D721Med (cell line): ENCODE measurements at places on chromosomes 12 and 14.

- no peak for DNase-seq
Measured at GRCh38 chr12:112677050-112677765, 114.3 kb upstream of the RPH3A start.

GRCh38 chr14:41570415-41571155 lies 36.1 kb upstream of the LRFN5 start:
- DNase-seq, result no peak

GRCh38 chr14:98161356-98161755 lies 1110.6 kb downstream of the BCL11B start:
- DNase-seq, result no peak

DNA sequence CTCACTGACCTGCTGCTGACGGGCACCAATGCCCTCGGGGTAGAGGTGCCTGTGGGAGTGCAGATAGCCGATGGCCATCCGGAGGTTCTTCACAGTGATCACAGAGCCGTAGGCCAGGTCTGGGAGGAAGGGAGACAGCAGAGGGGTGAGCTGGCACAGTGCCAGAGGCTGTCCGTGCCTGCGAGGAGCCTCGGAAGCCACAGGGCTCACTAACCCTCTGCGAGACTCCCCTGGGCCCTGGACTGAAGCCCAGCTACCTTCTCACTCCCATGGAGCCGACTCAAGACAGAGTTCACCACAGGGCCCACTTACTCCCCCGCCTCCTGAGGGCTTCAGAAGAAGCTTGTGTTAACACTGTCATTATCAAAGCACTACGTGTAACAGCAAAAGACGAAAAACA lies 24.5 kb downstream of the POMT2 start:
- DNase-seq, result no peak

DNA sequence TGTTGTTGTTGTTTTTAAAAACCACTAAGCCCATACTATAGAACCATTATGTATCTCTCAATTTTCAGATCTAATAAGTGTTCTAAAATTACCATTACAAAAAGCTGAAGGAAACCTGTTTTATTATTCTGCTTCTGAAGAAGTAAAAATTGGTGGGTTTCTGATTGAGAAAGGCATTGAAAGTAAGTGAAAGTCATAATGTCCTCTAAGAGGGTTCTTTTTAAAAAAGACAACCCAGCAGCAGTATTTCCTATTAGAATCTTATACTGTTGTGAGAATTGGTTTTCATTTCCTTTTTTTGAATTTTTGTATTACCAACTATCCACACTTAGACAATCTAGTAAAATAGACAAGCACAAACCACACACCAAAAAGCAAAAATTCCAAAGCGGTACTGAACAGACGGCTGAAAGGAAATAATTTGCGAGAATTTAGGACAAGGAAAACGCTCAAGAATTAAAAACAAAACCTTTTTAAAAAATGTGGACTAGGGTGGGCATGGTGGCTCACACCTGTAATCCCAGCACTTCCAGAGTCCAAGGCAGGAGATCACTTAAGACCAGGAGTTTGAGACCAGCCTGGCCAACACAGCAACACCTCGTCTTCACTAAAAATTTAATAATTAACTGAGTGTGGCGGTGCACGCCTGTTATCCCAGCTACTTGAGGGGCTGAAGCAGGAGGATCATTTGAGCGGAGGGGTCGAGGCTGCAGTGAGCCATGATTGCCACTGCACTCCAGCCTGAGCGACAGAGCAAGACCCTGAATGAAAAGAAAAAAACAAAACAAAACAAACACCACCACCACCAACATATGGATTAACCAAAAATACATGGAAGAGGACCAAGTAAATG lies 66.7 kb upstream of the AP4S1 start:
- no peak for DNase-seq

GRCh38 chr12:45336762-45337596 lies 121.1 kb downstream of the ANO6 start:
- DNase-seq, result no peak

GRCh38 chr12:58541300-58541690 lies 379.0 kb downstream of the LRIG3 start:
- DNase-seq, result no peak

DNA sequence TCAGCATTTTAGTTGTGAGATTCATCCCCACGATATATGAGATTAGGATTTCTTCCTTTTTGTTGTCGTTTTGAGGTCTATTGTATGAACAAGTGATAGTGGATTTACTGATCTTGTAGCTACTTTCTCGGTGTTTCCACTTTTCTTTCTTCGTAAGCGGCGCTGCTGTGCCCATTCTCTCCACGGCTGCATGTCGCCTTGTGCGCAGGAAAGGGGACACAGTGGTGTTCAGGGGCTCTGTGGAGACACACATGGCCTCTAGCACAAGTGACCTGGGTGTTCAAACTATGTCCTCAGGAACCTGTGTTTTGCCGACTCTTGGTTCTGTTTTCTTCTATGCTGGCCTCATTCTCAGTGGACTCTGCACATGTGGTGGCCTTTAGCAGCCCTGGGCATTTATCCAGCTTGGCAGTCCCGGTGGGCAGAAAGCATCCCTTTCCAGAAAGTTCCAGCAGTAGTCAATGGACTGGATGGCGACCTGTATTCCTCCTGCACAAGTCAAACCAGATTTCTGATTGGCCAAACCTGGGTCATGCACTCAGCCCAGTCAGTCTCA lies 18.7 kb downstream of the CKAP4 start:
- DNase-seq, result no peak

- no peak for DNase-seq
Measured at GRCh38 chr14:21825149-21825743, 151.6 kb upstream of the OR4E1 start.

DNA sequence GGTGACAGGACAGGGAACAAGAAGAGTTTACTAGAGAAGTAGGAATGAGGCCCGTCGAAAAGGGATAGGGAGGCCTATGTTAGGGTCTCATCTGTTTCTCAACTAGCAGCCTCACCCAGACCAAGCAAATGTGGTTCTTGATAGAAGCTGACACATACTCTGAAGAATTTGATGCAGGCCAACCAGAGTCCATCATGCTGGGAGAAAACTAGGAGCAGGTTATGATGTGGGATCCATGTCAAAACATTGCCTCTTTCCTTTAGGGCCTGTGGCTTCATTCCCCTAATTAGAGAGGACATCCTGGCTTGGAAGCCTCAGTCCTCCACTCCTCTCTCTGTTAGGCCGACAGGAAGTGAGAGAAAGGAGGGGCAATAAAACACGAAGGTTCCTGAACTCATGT lies 122.8 kb downstream of the NTF3 start:
- DNase-seq, result no peak

GRCh38 chr14:54085232-54085761 lies 128.7 kb upstream of the BMP4 start:
- no peak for DNase-seq

GRCh38 chr14:54688229-54688628 lies 121.3 kb downstream of the SAMD4A start:
- DNase-seq, result no peak

DNA sequence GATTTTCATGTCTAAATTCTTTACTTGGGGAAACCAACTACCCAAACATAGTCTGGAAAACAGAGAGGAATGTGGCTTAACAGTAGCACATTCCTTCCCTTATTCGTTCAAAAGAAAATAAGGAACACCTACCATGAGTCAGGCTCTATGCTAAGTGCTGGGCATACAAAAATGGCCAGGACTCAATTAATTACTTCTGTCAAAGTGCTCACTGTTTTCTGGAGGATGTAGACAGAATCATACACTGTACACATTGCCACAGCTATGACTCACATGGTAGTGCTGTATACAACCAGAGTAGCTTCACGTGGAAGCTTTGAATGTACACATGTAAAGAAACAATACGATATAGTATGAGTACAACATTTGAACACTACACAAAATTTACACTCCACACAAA lies 50.1 kb downstream of the SLC25A21 start:
- DNase-seq, result no peak

- no peak for DNase-seq
Measured at GRCh38 chr12:104323899-104324298, 20.4 kb downstream of the EID3 start.

DNA sequence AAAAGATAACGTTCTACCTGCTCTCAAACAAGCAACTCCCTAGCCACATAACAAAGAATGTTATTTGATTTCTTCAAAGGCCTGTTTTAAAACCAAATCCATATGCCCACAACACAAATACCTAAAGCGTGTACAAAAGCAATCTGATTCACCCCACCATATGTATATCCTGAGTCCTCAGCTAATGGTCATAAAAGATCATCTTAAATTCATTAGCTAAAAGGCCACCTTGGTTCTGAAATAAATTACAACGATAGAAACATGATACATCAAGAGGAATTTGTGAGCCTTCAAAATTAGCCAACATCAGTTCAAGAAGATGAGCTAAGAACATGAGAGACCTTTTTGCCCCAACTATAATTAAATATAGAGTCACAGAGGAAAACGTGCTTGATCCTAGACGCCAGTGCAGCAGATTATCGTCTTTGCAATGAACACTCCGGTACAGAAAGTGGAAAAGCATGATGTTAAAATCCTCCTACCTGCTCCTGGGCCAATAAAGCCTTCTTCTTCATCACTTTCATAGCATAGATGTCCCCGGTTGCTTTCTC lies 20.0 kb downstream of the CIT start:
- DNase-seq, result no peak

DNA sequence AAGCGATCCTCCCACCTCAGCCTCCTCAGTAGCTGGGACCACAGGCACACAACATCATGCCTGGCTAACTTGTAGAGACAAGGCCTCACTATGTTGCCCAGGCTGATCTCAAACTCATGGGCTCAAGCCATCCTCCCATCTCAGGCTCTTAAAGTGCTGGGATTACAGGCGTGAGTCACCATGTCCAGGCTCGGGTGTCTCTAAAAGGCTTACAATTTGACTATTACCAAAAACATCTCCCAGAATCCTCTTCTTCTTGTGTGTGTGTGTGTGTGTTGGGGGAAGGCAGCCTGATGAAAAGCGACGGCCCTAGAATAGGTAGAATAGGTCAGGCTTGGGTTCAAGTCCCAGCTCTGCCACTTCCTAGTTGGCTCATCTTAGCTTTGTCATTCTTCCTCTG lies 16.8 kb downstream of the MSI1 start:
- DNase-seq, result no peak

DNA sequence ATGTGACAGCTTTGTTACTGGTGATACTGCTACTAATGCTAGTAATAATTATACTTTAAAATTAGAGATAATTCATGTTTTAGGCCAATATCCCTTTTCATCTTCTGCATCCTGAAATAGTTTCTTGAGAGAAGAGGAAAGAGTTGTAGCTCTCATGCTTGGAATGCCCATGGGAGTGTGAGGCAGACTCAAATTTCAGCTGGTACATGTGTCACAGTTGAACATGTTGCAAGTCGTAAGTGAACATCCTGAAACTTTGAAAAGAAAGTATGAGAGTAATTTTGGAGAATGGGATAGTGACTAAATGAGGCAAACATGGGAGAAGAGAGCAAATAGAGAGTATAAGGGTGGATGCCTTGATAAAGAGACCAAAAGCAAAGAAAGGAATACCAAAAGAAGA lies 168.0 kb downstream of the TMTC3 start:
- DNase-seq, result no peak

DNA sequence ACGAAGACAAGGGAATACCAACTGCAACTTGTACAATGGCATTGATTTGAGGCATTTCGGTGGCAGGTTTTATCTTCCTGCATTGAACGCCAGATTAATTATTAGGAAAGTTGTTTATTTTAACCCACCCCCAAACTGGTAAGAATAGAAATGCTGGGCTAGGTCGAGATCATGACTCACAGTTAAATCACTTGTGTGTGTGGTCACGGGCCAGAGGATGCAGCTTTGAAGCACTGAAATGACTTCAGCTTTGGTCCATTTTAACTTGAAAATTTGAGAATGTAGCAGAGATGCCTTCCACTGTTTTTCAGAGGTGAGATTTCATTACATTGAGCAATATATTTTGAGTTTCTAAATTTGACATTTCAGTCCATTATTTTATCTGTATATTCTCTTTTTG lies 23.6 kb upstream of the KCNH3 start:
- no peak for DNase-seq

DNA sequence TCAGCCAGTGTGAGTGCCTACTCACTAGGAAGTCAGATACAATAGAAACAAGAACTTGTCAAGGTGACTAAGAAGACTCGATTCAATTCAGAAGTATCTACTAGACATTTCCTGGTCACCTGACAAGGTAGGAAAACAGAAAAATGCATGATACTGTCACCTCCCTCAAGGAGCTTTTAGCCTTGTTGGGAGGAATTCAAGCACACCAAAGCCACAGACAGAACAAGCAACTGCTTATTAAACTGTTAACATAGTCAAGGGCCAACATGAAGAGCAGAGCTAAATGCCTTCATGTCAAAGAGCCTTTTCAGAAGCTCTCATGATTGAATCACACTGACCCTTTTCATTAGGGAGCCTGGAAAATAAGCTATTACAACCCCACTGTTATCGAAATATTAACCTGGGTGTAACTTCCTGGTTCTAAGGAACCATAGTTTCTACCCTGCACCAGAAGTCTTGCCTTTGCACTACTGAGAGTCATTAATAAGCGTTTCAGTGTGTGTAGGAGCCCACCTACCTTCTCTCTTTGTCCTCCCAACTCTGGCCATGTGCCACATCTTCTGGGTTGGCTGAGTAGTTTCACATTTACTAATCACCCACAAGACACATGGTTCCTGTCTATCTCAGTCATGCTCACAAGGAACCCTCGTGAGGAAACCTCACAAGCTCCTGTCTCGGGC lies 31.0 kb upstream of the LGALS3 start:
- no peak for DNase-seq

DNA sequence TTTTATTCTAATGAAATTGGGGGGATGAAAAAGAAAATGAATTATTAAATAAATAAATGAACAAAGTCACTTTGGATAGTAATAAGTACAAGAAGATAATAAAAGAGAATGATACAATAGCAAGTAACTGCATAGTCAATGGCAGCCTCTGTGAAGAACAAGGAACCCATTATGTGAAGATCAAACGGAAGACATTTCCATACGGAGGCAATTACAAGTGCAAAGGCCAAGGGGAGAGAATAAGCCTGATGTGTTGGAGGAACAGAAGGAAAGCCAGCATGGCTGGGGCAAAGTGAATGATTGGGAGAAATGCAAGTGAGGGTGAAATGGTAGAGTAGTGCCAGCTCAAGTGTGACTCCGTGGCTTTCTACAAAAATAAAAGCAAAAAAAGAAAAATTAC lies 43.9 kb upstream of the CHPT1 start:
- no peak for DNase-seq

GRCh38 chr12:3723916-3724805 lies 28.7 kb downstream of the CRACR2A start:
- DNase-seq, result no peak

DNA sequence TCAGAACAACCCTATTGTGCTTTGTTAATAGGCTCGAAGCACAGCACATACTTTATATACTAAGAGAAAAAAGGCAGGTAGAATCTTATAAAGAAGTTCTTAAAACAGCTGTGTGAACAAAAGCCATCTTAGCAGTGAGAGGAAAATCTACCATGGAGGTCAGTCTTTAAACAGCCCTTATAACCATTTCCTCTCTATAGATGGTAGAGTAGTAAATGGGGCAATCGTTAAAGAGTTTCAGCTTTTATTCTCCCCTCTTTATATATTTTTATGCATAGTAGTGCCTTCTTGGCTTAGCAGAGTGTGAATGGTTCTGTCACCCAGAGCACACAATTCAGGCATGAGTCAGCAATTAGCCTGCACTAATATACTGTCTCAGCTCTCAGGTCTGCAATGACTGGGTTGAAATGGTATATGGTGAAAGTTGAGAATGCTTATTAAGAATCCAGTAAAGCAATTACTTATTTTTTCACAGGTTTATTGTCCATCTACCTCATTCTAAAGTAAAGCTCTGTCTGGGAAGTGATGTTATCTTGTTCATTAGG lies 305.0 kb downstream of the NELL2 start:
- DNase-seq, result no peak
